ENCODE measurements at places on chromosomes 3 and 15. TPM values are rescaled to one million over a fixed set of nuclear protein-coding genes. Genes with fewer than 3 reads are reported as not detected.

CFAP44 gene
- 16.4 TPM for total RNA-seq

ISLR2 gene
- total RNA-seq: not detected

- no peak for DNase-seq
These were observed 1.8 kb upstream of the UBE2E2 start for GRCh38 chr3:23201154-23201838.

DNA sequence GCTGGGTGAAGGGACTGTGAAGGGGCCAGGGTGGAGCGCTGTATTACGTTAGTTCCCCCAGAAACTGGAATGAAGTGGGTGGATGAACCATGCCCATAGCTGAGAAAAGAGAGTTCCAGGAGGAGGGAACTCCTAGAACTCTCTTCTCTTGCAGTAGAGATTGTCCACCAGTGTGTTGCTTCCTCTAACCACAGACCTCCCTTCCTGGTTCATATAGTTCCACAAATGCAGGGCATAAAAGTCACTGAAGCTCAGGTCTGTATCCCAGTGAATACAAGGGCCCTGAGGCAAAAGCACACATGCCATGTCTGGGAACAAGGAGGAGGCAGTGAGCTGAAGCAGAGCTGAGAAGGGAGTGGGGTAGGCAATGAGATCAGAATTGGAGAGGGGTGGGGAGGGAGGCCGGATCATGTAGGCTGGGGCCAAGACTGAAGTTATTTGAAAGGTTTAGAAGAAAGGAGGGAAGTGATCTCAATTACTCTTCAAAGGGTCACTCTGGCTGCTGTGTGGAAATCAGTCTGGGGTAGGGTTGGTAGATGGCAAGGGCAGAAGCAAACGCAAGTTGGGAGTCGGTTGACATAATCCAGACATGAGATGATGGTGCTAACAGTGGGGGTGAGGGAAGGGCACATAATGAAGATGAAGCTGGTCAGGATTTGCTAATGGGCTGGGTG, 6.5 kb downstream of the A4GNT start:
- DNase-seq: peak; percentile 82

DNA sequence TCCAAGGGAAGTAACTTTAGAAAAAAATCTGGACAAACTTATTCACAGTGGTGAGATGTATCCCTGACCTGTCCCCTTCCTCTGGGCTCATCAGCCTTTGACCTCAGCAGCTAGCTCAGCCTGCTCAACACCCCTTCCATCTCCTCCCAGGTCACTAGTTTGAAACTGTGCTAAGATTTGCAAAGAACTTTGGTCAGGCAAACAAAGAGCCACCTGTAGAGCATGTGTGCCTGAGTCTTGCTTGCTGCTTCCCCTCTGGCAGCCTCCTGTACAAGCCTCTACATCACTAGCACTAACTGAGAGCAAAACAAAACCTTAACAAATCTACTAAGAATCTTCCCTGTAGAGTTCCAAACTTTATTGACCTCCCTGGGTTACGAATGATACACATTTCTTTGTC, 43.9 kb downstream of the NR1I2 start:
- DNase-seq: no peak

GRCh38 chr3:128400671-128401070, 66.0 kb downstream of the DNAJB8 start:
- DNase-seq: no peak

DNA sequence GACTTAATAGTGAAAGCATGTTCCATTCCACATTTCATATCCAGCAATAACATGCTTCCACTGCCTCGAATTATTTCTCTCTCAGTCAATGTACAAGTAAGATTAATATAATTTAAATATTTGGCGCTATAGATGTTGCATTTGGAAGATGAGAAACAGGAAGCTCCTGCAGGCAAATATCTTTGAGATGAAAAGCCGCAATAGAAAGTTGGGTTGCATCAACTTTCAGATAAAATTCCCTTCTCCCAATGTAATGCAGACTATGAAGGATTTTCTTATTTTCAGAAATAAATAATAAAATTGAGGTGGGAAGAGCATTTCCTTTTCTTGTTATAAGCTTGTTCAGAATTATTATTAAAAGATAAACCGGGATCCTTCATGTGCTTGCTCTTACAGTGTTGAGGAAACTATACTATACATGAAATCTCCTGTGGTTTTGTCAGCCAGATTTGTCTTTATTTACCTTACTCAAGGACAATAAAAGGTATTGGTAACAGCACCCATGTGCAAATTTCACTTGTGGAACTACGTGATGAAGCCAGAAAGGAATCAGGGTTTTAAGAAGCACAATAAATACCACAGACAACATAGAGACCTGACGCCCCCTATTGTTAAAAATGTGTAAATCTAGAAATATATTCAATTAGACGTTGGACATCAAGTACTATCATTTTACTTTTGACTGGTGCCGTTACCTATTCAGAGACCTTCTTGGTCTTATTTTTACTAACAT, 307.0 kb downstream of the ARPP21 start:
- DNase-seq: peak; percentile 47

- DNase-seq: no peak
These were observed 68.8 kb upstream of the SLC6A6 start for GRCh38 chr3:14333621-14334020.

DNA sequence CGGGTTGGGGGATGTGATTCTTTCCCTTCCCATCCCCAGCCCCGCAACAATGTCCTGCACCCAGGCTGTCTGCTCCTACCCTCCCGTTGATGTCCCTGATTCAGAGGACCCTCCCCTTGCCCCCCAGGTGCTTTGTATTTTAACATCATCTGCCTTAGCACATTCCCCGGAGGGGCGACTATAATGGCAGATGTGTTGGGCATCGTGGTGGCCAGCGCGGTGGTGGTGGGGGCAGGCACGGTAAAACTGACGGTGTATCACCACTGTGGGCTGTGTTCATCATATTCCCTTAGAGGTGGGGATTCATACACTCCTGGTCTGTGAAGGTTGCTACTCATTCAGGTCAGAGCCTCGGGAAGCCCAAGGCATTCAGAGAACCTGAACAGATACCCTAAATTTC, 173.0 kb downstream of the ADAMTS17 start:
- DNase-seq: no peak

DNA sequence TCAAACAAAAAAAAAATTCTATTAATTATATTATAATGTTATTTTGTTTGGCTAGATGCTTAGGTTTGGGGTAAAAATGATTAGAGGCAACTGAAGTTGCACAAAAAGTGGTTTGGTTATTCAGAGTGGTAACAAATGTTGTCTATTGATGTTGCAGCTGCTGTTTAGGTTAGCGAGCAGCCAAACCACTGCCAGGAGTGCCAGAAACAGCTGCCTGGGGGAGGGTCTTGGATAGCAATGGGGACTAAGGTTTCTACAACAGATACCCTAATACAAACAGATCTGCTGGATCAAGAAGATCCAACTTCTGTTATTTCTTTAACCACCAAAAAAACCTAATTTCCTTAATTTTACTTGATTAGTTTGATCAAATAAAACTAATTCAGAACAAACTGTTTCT, 26.6 kb downstream of the BTLA start:
- DNase-seq: no peak

DNA sequence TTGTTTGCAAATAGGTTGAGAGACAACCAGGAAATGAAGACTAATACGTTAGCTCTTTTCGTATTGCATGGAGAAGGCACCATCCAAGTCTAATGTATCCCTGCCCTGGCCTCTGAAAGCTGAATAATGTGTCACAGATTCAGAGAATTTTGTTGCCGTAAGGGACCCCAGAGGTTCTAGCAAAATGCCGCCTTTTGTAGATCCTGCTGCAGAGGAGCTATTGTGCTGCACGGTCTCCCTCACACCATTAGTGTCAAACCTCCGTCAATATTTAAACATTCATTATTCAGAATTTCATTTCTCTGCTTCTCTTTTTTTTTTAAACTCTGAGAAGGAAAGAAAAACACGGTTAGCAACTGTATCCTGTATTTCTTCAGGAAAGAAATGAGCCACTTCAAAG, 238.7 kb downstream of the EPHB1 start:
- no peak for DNase-seq

- no peak for DNase-seq
These were observed 84.3 kb downstream of the HERC1 start for GRCh38 chr15:63749330-63749942.

- peak; percentile 85 for DNase-seq
These were observed 96.1 kb downstream of the FMN1 start for GRCh38 chr15:33098094-33099058.

DNA sequence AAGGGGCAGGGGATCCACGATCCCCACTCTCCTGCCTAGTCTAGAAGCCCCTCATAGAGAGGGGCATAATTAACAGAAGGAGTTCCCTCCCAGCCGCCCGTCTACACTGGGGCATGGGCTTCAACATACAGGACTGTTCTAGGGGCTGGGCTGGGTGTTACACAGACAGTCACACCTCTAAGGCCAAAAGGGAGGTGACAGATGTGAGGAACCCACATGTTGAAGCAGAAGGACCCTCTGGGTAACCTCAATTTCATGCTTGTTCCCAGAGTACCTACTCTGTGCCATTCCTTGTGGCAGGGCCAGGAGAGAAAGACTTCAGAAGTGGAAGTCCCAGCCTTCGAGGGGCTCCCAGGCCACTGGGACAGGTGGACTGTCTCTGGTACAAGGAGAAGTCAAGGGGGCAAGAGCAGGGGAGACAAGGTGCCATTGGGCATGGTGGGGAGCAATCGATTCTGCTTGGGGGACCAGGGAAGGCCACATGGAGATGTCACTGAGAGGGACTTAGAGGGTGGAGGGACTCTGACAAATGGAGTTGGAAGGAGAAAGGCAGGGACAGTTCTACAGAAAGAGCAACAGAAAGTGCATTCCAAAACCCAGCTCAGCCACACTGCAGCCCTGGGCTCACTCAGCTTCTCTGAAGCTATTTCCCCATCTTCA, 71.3 kb downstream of the CPN2 start:
- no peak for DNase-seq

- DNase-seq: peak; percentile 27
These were observed 42.5 kb downstream of the CHCHD6 start for GRCh38 chr3:126746395-126747177.

DNA sequence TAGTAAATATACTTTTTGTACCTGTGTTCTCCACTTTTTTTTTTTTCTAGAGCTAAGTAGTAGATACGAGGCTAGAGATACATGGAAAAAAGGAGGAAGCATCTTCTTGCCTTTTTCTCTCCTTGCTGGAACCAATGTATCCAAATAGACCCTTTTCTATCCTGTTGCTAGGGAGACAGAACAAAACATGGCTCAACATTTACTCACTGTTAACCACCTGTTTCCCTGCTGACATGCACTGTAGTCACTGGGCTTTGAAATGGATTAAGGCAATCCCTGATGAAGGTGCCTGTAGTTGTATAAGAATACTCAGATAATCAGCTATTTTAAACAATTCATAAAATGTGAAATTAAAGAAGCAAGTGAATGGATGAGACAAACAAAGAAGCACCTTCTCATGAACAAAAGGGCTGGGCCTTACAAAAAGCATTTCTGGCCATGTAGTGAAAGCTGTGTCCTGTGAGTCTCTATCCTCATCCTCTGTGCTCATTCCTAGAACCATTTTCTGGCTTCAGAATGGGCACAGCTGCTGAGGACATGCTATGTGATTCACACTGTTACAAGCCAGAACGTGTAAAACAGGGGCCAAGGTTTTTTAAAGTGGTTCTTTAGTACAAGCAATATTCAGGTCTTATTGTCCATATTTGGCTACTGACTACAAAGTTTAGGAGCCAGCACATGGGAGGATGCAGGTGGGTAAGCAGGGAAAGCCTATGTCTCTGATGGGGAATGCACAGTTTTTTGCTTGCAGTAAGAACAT, 100.4 kb upstream of the NDN start:
- DNase-seq: no peak

GRCh38 chr3:187616307-187616972, 53.8 kb downstream of the SST start:
- peak; percentile 70 for DNase-seq

DNA sequence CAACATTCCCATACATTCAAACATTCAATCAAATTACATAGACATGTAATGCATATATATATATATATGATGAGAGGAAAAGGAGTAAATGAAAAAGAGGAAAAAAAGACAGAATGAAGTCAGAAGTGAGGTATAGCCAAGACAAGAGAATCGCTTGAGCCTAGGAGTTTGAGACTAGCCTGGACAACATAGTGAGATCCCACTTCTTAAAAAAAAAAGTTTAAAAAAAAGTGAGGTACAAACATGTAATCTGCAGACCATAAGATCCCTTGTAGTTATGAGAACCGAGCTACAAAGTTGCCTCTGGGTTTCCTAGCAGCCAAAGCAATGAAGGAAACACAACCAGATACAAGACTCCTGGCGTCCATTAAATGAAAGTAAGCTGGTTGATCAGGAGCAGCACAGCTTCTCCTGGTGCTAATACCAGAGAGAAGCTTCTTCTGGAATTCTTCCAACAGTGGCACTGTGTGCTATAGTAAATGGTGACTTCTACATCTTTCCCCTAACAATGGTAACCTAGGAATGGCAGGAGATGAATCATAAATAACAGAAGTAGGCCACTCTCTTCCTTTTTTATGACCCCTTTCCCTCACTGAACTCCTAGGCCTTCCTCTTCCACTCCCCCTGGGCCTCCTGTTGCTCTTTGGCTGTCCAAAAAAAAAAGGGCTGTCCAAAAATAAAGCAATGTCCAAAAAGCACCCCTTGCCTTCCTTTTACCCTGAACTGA, 3.5 kb downstream of the KCNMB3 start:
- no peak for DNase-seq

Measured in renal cortical epithelial cell (primary cell).